B cell (primary cell): ENCODE measurements at places on chromosomes 4 and X.

DNA sequence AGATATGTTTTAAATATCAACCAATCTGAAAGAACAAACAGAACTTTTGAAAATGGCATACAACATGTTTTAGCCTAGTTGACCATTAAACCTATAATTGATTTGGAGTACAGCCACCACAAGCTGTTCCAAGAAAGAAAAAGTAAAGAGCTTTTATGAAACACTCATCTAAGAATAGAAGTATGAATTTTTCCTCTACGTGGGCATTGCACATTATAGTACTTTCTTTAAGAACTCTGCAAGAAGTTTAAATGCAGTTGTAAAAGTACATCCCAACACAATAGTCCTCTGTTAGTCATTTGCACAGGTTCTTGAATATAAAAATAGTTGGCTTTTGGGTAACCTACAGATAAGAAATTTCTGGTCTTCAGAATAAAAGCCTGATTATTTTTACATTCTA lies 933.6 kb upstream of the ADGRL3 start:
- DNase-seq = no peak

GRCh38 chr4:165085946-165086345 lies 26.7 kb downstream of the TMEM192 start:
- DNase-seq = no peak

- no peak for DNase-seq
Observed at GRCh38 chr4:37392521-37393255, 148.1 kb downstream of the NWD2 start.

GRCh38 chr4:40255393-40256281 lies 58.8 kb downstream of the RHOH start:
- DNase-seq = no peak

DNA sequence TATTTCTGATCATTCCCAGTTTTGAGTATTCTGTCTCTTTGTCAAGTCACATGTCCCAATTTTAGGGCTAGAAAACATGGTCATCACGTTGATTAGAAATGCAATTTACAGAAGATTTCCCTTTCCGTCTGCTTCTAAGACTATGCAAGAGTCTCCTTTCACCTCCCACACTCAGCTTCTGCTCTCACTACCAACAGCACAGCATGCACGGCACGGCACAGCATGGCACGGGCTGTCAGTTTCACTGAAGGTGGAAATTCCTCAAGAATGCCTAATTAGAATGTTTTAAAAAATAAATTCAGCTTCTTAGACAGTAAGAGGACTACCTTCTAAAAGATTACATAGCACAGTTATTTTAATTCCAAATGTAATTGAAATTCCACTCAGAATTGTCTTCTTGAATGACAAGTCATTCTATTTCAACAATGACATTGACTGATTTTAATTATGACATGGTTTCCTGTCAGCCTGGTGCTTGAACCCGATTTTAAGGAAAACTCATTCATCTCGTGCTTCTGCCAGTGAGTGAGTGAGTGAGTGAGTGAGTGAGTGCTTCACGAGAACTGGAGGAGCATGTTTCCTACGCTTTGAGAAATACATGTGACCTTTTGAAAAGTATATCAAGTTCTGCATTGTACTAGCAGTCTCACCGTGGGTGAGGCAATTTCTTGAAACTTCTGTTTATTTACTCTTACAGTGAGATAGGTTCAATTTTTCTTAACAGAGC lies 124.8 kb upstream of the SORBS2 start:
- no peak for DNase-seq

DNA sequence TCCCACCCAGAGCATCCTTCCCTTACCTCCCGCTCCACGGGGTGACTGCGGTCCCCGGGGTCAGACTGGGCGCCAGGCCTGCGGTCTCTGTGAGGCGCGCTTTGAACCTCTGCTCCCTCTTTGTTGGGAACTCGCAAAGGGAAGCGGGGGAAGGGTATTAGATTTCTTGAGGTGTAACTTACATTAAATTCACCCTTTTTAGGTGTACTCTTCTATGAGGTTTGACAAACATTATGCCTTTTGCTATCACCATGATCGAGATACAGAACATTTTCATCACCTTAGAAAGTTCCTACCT lies 569 bp downstream of the DCK start:
- DNase-seq = no peak

GRCh38 chrX:154715825-154716224 lies 35.1 kb downstream of the GAB3 start:
- DNase-seq = no peak

DNA sequence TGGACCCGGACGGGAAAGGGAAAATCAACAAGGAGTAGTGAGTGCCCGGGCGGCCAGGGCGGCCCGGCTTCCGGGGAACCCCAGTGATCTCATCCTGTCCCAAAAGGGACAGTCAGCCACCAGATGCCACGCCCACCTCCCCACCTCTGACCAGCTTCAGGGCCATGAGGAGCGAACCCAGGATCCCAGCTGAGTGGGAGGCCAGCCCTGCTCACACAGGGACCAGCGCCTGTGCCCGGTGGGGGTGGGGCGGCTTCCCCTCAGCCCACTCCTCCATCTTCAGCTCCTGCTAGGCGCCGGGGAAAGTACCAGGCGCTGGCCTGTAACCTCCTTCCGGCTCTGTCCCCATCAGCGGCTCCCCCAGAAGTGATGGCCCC lies 6.2 kb downstream of the MYL5 start:
- peak; percentile 44 for DNase-seq

DNA sequence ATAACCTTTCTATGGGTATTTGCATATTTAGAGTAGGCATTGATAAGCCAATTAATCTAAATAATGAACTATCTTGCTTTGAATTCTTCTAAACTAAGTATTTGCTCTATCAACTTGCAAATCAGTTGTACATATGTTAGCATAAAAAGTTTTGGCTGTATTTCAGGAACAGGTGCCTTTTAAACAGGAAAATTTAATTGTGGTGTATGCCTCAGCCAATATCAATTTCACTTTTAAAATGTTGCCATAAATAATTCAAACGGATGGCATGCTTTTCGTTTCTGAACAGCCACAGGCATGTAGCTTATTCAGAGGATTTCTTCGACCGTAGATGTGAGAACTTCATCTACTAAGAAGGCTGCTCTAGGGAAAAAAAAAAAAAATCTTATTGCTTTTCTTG lies 99.9 kb downstream of the DCLK2 start:
- DNase-seq = no peak

DNA sequence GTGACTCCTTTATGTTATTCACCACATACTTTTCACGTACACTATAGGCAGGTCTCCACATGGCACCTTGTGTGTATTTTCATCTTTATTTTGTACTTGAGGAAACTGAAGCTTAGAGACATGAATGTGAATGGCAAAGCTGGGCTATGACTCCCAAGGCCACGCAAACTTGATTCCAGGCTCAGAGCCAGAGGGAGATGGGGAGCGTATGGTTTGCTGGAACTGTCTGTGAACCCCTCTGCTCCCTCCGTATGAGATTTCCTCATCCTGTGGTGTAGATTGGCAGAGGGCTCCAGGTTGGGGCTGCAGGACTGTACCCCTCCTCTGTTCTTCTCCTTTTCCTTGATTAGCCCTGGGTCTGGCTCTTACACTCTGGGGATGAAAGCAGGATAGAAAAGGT lies 16.1 kb upstream of the STARD8 start:
- DNase-seq = no peak

GRCh38 chr4:3771939-3772495 lies 5.8 kb downstream of the ADRA2C start:
- DNase-seq = no peak

DNA sequence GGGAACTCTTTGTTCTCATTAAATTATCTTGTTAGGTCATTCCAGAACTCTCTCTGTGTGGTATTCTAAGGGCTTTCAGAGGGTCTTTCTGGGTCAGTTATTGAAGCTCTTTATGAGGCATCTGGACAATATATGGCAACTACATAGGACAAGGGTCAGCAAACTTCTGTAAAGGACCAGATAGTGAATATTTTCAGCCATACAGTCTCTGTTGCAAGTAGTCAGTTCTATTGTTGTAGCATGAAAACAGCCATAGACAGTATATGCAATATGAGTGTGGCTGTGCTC lies 35.1 kb downstream of the HADH start:
- no peak for DNase-seq

GRCh38 chr4:17654701-17655100 lies 40.3 kb downstream of the MED28 start:
- DNase-seq = no peak

- DNase-seq = no peak
Observed at GRCh38 chr4:103996637-103997036, 276.9 kb upstream of the TACR3 start.
